Hypothalamus (tissue), 51 donors: ENCODE measurements at places on chromosomes 3 and 15.

GRCh38 chr15:94331731-94332130 lies 100.4 kb downstream of the MCTP2 start:
- DNase-seq: no peak

DNA sequence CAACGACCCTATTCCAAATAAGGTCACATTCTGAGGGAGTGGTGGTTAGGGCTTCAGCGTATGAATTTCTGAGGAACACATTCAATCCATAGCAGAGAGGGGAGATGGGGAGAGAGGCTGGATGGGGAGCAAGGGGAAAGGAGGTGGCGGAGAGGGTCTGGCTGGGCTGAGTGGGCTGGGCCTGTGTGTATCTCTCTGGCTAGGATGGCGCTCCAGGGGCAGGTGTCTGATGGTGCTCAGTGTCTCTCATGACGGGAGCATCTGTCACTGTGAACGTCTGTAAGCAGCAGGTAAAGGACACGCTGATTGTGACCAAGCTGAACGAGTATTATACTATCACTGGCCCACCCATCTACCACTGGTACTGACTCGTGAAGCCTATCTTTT lies 159.6 kb downstream of the XXYLT1 start:
- no peak for DNase-seq

DNA sequence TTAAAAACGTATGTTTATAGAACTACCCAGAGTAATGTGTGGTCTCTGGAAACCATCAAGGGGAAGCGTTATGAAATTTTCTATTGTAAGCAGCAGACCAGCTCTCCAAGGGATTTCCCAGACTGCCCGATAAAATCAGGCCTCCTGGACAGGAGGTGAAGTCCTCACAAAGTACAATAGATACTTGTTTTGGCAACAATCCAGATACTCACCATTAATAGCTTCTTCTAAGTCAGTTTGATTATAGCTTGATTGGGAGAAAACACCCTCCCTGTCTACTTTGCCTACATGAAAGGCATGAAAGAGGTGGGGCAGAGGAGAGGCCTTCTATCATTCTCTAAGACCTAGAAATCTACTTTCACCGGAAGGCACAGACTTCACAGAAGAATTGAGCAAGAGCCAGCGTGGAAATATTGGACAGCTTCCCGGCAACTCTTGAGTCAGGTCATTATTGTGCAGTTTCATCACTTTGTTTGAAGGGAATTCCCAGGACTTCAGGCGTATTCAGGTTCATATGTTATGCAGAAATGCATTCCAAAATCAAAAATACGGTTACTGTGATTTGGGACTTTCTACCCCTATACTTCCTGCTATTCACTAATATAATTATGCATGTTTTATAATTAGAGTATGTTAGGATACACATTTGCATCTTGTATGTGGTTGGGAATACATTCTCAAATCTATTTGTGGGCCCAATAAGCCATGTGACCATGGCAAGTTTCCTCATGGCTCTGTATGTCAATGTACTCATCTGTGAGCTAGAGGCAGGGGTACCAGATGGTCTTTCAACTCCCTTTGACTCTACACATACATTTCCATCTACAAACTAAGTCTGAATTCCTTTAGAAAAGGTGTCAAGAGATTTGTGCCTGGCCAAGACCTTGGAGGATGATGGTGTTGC lies 103.5 kb downstream of the CD47 start:
- no peak for DNase-seq

DNA sequence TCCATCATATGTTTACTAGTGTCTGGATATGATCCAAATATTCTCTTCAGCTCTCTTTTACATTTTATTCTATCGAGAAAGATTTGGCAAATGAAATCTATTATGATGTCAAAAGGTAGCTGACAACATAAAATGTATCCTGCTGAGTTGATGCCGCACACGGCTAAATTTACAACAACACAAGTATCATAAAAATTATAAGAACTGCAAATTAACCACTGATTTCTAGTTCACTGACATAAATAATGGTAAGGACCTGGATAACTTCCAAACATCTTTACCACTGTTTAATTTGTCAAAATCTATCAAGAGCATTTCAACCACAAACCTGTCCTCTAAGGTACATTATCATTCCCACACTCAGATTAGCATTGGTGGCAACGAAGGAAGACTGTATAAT lies 244.5 kb downstream of the FOXP1 start:
- DNase-seq: no peak

DNA sequence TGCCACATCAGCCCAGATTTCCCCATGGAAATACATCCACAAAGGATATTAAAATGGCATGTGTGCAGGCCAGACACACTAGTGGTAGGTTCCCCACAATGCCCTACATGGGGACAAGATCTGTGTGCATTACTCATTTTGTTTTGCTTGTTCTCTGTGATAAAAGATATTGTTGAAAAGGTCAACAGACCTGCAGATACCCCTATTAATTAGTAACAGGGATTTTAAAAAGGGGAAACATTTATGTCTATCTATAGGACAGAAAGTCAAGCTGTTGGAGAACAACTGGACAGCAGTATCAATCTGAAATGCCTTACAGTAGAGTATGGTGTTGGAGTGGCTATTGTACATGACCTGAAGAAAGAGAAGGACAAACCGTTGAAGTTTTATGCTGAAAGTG lies 596.0 kb upstream of the GRM7 start:
- no peak for DNase-seq

DNA sequence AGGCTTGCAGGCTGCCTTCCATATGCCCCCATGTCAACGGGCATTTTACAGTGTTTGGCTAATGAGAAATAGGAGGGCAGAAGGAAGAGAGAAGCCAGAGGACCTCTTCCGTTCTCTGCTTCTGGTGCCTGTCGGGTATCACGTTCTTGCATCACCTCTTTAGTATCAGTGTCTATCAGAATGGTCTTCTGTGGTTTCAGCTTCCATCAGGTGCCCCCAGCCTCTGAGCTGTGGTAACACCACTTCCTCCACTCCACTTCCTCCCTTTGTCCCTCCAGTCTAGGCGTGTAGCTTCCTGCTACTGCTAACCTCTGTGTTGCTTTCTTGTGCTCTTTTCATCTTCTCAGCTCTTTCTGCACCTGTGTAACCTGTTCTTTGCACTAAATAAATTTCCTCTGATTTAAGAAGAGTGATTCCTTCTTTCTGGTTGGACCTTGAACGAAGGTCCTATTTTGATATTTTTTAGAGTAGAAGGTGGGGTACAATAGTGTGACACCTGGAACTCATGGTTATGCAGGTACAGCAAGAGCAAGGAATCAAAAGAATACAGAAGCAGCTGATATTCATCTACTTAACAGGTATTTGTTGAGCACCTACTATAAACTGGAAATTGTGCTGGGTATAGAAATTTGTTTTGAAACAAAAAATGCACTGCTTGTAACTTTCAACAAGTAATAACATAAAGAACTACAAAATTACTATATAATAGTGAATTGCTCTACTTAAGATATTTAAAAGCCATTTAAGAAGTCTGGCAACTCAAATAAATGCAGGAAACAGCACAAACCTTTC lies 27.4 kb upstream of the FOXB1 start:
- DNase-seq: no peak

DNA sequence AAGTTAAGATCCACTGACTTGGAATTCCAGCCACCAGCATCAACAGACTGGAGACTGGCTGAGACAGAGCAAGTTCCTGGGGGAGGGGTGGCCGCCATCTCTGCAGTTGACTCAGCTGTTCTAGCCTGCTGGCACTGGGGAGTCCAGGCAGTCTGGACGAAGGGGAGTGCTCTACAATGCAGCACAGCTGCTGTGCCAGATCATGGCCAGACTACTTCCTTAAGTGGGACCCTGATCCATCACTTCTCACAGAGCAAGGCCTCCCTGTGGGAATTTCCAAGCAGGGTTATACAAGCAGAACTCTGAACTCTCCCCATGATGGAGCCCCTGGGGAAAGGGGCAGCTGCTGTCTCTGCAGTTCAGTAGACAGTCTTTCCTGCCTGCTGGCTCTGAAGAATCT lies 35.2 kb downstream of the PYGO1 start:
- no peak for DNase-seq

DNA sequence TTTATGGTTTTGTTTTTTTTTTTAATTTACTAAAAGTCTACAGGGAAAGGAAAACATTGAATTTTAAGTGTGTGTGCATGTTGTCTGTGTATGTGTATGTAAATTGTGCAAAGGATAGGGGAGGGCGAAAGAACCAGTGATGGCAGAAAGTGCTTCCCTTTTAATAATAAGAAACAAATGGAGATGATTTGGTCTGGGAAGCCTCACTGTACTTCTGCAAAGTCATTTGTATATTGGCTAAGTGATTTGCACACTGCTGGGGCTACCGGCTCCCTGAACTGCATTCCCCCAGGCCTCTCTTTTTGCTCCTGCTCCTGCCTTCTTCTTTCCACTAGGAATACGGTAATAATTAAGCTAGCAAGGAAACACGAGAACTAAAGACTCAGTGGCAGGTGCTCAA lies 101.2 kb downstream of the CD47 start:
- DNase-seq: no peak

DNA sequence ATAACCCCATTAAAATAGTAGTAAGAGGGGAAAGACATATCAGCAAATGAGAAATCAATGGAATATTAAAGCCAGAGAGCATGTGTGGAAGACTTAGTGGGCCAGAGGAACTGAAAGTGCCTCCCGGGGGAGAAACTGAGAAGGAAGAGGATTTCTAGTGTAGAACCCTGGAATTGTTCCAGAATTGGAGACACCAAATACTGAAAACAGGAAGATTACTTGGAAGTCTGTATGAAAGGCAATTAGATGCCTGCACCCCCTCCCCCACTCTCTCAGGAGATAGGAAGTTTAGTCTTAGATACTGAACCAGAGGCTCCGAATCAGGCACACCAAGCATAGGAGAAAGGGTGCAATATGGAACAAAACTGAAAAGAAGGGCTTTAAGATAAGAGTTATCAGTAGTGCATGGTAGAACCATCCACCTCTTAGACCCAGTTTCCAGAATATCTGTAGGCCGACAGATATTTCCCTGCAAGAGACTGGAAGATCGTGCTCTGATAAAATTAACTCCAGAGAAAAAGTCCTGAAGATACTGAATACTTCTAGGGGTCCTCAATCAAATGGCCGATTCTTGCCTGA lies 32.4 kb downstream of the KLHL18 start:
- no peak for DNase-seq

GRCh38 chr3:160373655-160374054 lies 25.4 kb downstream of the IFT80 start:
- no peak for DNase-seq

- no peak for DNase-seq
These were observed 372.1 kb downstream of the LPP start for GRCh38 chr3:188526057-188526456.

- no peak for DNase-seq
These were observed 14.2 kb downstream of the RHCG start for GRCh38 chr15:89482139-89482538.

DNA sequence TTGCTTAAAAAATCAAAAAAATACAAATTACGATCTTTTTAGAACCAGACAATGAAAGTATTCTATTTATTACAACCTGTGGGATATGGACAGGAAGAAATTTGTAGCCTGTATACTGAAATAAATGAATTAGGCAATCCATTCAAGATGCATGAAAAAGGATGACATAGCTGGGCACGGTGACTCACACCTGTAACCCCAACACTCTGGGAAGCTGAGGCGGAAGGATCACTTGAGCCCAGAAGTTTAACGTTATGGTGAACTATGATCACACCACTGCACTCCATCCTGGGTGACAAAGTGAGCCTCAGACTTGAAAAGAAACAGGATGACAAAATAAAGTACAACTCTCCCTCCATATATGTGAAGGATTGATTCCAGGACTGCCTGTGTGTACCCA lies 74.1 kb downstream of the MSL2 start:
- no peak for DNase-seq

DNA sequence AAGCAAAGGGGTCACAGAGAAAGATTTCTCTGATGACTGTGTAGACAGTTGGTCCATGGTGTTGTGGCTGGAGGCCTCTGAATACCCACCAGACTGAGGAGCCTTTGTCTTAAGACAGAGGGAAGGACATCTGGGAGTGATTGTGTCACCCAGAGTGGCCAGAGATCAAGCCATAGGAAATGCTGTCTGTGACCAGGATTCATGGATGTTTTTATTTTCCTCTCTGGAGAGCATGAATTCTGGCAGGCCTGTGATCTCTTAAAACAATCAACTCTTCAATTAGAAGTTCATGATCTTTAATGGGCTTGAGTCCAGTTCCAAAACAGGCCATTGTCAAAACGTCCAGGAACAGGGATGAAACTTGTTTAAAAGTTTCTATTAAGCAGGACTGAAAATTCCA lies 198.9 kb upstream of the CTDSPL start:
- no peak for DNase-seq

GRCh38 chr3:159751752-159752151 lies 236.9 kb upstream of the IL12A start:
- DNase-seq: no peak

GRCh38 chr3:144810160-144810559 lies 838.5 kb downstream of the DIPK2A start:
- no peak for DNase-seq

DNA sequence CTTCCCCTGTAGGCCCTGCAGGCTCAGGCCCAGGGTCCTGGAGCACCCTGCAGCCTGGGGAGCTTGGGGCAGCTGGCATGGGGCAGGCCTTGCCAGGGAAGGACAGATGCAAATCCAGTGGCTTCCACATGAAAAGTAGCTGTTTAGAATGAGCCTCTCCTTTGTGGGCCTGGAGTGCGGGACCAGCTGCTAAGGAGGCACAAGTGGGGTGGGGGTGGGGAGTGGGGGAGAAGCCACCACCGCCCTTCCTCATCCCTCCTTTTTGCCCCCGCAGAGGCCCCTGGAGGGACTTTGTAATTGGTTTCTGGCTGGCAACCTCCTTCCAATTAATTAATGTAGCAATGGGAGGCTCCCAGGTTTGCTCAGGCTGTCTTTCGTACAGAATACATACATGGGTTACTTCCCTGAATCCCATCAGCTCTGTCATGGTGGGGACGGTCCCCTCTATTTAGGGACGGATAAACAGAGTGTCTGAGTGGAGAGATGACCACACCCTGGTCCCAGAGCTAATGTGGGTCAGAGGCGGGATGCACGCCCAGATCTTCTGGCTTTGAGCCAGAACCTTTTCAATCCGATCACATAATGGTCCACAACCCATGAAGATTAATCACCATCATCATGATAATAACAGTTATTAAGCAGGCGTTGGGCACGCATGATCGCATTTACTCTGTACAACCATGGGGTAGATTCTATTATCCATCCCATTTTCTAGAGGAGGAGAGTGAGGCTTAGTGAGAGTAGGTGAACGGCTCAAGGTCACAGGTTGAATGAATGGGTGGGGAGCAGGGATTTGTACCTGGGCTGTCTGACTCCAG lies 6.2 kb downstream of the CORO2B start:
- no peak for DNase-seq

DNA sequence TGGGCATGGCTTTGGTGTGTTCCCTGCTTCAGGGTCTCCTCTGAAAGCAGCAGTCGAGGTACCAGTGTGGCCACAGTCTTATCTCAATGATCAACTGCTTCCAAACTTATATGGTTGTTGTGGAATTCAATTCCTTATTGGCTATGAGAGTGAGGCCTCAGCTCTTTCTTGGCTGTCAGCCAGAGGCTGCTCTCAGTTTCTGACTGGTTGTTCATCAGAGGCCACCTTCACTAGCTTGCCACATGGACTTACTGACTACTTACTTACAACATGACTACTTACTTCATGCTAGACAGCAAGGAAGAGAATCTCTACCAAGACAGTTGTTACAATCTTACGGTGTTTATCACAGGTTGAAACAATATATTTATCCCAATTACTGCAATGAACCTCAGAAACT lies 789.2 kb downstream of the DIPK2A start:
- DNase-seq: no peak

- DNase-seq: no peak
These were observed 48.0 kb downstream of the SMAD6 start for GRCh38 chr15:66749841-66750575.
